NCI-H1694 (cell line): ENCODE measurements at places on chromosomes 6 and 20.

DNA sequence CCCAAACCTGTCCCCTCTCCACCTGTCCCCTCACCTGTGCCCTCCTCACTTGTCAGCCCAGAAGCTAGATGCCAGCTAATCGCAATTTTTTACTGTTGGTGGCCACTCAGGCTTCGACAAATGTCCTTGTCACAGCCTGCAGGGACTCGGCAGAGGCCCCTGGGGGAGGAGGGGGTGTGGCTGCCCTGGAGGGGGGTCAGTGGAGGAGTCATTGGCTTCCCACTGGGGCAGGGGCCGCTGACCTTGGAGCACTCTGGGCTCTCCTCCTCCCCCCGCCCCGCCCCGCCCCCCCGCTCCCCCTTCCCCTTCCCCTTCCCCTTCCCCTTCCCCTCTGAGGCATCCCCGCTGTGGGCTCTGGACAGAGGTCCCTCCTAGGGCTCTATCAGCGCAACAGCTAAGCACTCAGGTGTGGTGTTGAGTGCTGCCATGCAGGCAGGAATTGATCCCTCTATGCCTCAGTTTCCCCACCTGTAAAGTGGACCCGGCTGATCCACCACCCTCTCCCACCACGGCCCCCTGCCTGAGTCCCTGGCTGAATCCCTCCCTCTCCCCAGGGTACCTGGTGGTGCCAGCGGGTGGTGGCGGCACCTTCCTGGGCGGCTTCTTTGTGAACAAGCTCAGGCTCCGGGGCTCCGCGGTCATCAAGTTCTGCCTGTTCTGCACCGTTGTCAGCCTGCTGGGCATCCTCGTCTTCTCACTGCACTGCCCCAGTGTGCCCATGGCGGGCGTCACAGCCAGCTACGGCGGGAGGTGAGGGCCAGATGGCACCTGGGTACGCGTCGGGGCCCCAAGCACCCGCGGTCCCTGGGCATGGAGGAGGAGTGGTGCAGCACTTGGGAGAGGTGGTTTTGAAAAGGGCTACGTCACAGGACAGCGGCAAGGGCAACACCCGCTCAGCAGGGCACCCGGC lies 23.8 kb downstream of the SLCO4A1 start:
- DNase-seq = peak; percentile 11

GRCh38 chr6:139154881-139155547 lies 20.1 kb downstream of the HECA start:
- DNase-seq = no peak

DNA sequence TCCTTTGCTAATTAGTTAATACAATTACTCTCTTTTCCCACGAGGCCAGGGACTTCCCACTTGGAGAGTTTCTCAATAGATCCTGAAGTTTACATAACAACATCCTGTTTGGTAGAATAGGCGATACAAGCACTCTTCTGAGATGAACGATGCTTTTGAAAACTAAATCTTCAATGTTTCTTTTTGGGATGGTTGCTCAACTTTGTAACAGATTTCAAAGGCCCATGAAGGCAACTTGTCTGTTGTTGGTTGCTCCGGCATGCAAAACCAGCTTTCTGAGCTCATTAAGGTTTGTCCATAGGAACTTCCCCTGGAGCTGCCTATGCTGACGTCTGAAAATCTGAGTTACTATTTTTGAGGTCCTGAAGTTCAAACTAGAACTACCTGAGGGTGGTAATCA lies 25.9 kb upstream of the ROS1 start:
- DNase-seq = no peak

DNA sequence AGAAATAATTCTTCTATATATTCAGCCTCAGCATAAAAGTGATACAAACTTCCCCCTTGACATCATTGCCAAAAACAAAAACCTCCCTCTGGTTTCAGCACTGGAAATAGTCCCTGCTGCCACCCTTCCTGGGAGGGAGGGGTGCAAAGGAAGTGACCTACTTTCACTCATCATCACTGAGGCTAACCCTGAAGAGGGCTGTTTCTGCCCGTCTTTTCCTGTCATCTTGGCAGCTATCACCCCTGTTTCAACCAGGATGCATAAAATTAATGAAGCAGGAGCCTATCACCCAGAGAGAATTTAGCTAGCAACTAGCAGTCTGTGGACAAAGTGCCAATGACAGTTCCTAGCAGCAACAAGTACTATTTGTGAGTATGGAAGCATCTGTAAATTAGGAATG lies 397.8 kb downstream of the LAMA2 start:
- DNase-seq = no peak

GRCh38 chr6:147738516-147739162 lies 230.1 kb downstream of the SAMD5 start:
- no peak for DNase-seq

GRCh38 chr6:111677249-111677990 lies 71.7 kb upstream of the TRAF3IP2 start:
- DNase-seq = no peak

DNA sequence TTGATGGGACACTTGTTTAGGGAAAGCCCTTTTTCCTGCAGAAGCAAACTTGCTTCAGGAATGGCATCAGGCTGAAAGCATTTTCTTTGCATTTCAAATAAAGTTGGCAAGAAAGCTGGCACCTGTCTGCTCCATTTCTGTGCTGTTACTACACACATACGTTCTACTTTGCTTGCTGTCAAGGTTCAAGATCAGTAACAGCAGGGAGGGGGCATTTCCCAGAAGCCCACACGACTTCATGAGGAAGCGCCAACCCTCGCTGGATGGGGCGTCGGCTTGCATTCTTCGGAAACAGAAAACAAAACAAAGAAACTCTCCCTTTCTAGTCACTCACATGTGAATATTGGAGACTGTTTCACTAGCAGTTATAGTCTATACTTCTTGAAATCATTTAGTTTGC lies 46.4 kb downstream of the AKAP12 start:
- DNase-seq = no peak

- no peak for DNase-seq
These were observed 516.7 kb downstream of the HDGFL1 start for GRCh38 chr6:23086100-23086499.

- no peak for DNase-seq
These were observed 3.0 kb downstream of the GABRR1 start for GRCh38 chr6:89214197-89214596.

DNA sequence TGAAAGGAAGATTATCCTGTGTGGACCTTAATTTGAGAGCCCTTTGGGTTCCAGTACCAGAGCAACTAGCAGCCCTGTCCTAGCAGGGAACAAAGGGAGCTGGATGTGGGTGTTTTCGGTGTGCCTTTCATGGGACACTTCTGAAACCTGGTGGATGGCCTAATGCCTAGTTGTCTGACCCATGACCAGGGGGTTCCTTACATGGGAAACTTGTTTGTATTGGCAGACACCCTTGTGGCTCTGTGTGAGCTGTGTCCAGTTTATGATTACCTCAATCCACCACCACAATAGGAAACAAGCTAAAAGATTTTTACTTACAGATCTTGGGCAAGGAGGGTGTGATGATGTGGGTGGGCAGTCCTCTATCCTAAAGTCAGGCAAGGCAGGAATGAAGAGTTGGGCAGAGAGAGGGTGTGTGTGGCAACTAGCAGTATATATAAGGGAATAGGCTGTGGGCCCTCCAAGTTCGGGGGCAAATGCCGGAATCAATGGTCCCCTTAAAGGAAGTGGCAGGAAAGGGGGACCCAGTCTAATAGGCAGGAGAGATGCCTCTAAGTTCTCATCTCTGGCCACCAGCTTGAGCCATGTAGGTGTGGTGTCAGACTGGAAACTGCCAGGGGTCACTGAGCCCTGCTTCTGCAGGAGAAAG lies 264.6 kb downstream of the QKI start:
- DNase-seq = no peak

GRCh38 chr6:80862756-80863155 lies 756.3 kb downstream of the BCKDHB start:
- DNase-seq = no peak

- no peak for DNase-seq
These were observed 22.7 kb downstream of the PIM1 start for GRCh38 chr6:37192666-37193065.

GRCh38 chr6:128600397-128600951 lies 80.1 kb upstream of the PTPRK start:
- no peak for DNase-seq

DNA sequence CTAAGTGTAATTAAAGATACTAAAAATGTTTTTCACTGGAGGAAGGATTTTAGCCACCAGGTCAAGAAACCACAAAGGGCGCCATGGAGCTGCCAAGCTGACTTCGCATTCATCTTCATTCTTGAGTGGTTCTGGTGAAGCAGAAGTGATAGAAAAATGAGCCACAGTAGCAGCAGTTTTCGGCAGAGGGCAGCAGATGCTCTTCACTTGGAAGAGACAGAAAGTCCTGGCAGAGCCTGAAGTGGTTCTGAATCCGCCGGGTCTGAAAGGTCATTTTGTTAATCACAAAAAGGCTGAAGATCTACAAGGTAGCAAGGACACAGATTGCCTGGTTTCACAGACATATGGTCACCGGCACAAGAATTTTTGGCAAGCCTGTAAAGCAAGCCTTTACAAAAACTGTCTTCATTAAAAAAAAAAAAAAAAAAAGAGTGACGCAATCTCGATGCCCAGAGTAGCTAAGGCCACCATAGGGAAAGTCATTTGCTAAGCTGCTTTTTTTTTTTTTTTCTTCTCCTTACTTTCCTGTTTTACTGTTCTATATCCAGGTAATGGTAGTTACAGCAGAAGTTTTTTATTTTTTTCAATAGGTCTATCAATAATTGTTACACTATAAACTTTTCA lies 345.1 kb upstream of the AGPAT4 start:
- DNase-seq = no peak
